ENCODE measurements at places on chromosomes 13 and 19.

DNA sequence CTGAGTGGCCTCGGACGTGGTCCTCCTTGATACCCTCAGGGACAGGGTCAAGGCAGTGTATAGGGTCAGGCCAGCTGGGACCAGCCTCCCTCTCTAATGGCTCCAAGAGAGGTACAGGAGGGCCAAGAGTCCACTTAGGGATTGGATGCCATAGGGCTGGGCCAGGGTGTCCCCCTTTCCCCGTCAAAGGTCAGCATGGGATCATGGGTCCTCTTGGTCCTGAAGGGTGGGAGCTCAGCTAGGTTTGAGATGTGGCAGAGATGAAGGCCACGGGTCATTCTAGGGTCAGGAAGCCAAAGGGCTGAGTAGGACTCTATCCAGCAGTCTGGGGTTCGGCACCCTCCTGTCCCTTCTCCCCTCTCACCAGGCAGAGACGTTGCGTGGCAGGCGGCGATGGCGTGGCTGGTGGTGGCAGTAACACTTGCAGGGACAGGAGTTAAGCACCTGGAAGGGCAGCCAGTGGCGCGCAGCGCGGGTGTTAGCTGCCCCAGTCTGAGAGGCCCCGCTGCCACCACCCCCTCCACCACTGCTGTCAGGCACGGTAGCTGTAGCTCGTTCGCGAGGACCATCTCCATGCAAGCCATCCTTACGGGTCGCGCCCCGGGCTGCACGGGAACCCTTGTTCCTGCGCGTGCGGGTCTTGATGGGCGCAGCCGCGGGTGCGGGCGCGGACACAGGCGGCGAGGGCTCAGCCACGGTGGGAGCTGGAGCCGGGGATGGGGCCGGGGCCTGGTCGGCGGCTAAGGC lies 2.6 kb downstream of the GGN start:
- no peak for DNase-seq

- no peak for DNase-seq
Measured at GRCh38 chr13:52779103-52779502, 39.5 kb upstream of the CNMD start.

DNA sequence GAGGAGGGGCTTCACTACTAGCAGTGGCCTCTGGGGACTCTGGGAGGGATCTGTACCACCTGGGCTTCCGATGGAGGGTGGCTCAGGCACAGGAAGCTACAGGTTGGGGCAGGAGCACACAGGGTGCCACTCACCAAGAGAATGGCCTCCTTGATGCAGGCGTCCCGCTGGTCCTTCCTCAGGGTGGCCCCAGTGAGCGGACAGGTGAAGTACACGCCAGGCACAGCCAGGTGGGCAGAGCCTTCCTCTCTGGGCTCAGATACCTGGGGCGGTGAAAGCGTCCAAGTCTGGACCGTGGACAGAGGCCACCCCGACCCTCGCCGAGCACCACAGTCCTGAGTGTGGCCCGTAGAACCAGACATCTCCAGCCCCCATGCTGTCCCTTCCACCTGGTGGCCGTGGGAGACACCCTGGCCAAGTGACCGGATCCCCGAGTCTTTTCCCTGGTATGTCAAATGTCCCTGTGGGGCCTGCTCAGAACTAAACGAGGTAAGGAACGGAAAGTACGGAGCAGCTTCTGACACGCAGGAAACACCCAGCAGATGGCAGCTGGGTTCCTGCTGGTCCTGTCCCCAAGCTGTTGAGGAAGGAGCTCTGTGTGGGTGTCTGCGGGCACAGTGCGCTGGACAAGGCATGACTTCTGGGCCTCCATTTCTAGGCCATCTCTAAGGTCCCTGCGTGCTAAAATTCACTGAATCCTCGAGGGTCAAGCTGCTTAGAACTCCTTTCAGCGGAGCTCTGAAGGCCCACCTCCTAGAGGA lies 5.2 kb downstream of the UBXN6 start:
- DNase-seq = no peak

DNA sequence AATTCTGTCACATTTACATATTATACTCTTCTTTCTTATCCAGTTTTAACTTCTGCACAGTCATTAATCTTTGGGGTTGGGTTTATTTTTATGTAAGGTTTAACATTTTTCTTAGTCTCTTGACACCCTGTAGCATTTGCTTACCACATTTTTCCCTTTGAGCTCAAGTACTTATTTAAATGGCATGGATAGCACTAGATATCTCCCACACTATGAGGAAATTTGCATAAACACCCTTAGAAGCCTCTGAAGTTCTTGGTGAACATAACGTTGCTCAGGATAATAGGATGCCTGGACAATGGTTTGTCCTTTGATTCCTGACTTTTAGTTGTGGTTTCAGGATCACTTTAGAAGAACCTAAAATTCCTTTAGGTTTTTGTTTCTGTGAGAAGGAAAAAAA lies 338.9 kb downstream of the PCDH17 start:
- no peak for DNase-seq

GRCh38 chr13:44135566-44135965 lies 238.1 kb upstream of the SERP2 start:
- DNase-seq = no peak

Data from HS-5 (cell line).